NCI-H146 (cell line): ENCODE measurements at places on chromosomes 1 and 21.

DNA sequence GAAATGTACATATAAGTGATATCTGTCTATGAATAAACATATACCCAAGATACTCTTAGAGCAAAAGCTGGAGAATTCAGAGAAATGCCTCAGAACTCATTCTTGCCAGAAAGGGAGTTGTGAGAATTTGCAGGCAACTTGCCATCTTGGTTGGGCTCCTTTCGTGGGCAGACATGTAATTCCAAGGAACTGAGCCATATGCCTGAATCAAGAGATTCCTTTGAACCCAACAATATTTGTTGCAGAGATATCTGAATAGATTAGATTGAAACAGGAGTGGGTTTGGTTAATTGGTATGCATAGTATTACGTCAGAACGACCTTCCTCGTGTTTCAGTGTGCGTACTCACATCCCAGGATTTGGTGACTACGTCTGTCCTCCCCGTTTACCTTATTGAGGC lies 67.0 kb downstream of the TGFB2 start:
- no peak for DNase-seq

DNA sequence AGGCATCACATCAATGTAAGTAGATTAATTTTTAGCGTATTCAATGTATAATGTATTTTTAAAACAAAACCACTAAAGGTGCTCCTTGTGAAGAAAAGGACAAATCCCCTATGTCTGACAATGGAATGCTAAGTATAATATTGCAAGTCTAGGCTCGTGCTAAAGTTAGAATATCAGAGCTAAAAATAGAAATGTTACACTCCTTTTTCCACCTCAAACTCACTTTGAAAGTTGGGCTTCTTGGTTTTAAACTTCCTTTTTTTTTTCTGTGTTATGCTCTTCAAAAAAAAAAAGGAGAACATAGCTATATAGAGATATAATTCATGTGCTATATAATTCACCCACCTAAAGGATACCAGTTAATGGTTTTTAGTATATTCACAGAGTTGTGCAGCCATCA lies 3.6 kb upstream of the SERBP1 start:
- no peak for DNase-seq

DNA sequence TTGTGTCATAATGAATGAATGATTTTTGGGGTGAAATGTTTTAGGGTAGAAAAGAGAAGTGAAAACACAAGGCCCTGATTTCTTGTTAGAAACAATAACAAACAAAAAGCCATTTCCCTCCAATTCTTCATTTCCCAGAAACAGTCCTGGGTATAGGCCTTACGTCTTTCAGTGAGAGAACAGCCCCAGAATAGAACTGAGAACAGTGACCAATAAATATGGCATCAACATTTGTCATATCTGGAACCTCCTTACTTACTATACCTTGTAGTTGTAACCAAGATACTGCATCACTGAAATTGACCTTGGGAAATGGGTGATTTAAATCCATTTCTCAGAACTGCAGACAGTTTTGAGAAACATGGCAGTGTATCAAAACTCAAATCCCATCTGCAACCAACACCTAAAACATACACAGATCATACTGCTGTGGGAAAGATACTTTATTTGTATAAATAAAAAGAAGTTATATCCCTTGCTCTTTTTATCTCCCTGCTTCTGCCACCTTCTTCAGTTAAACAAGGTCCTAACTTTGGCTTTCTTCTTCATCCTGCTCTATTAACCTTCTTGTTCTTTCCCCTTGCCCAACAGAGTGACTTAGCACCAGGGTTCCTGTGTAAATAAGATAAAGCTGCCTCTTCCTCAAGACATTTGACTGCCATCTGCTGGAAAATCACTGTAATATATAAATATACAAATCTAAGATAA lies 19.5 kb downstream of the XKR8 start:
- DNase-seq: peak; percentile 32

- DNase-seq: peak; percentile 69
These were observed 39.6 kb downstream of the NUF2 start for GRCh38 chr1:163361123-163361934.

DNA sequence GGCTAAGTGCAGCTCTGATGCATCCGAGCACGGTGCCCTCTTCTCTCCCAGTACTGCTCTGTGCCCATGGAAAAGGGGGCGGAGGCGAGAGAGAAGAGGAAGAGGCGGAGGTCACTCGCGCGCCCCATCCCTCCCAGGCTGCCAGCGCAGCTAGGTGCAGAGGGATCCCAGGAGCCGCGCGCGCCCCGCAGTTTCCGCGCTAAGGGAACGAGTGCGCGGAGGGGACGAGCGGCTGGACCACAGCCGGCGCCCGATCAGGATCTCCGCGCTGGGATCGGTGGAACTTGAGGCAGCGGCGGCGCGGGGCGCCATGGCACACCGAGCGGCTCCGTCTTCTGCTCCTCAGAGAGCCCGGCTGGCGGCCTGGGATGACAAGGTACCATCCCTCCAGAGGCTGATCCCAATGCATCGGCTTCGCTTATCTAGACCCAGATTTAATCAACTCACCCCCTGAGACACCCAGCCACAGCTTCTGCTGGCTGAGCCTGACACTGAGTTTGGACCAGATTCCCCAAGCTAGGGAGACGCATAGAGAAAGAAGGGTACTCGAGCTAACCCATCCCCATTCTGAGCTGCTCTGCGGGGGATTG lies at the start of gene PTGFR:
Gene PTGFR, plus strand, starts transcription at position 114 of the 590 bp plus-strand sequence. CDS start 1,770 bp downstream, outside the sequence.
- no peak for DNase-seq

- no peak for DNase-seq
These were observed 62.4 kb downstream of the CD247 start for GRCh38 chr1:167455786-167456446.

GRCh38 chr1:234518876-234519275 lies 39.9 kb upstream of the TARBP1 start:
- DNase-seq: no peak

DNA sequence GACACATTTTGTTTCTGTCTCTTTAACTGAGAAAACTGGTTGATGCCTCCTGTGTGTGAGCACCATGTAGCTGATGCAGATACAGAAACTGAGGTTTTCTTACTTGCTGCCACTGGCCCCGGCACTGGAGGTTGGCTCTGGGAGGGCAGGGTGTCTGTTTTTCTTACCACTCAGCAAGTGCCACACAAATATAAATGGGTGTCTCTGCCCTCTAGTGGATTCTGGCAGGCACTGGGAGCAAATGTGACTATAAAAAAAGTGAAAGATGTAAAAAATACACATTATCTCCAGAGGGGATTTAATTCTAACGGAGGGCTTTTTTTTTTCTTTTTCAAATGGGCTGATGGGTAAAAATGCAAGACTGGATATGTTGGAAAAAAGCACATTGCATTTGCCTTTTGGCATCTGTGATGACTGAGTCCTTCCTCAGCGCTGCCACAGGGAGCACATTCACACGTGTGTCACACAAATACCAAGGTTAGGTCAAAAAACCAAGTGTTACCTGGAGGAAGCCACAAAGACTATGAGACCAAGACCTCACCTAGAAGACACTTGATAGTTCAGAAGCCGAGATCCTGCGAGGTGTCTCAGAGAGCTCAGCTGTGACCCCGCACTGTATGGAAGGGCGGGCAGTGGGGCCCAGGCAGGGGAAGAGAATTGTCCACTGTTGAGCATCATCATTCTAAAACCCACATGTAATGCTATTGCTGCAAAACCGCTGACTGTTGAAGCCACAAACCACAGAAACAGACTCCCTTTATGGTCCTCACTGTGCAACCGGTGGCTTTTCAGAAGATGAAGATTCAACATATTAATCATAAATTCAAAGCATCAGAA lies 18.9 kb downstream of the PGBD2 start:
- DNase-seq: peak; percentile 53

GRCh38 chr1:218357211-218357892 lies 12.2 kb downstream of the TGFB2 start:
- DNase-seq: no peak

- no peak for DNase-seq
These were observed 1.1 kb downstream of the HSF2BP start for GRCh38 chr21:43658088-43658741.

- DNase-seq: peak; percentile 96
These were observed 9.1 kb upstream of the CDK18 start for GRCh38 chr1:205495237-205495823.

DNA sequence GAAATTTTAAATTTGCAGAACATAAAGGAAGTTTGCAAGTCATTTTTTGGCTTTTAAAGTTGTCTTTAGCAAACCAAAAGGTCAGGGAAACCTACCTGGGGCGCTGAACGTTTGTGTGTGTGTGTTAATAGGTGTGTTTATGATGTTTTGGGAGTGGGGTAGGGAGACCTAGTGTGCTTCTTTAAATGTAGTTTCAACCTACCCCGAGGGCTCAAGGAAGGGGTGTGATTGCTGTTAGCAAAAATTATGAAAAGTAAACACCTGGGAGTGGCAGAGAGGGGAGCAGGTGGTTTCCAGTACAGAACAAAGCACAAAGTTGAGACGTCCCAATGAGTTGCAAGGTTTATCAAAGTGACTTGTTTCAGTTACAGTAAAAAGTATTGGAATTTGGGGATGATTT lies 58.7 kb upstream of the WDR26 start:
- DNase-seq: peak; percentile 62

- no peak for DNase-seq
These were observed 344.5 kb downstream of the SMYD3 start for GRCh38 chr1:246162560-246162959.

DNA sequence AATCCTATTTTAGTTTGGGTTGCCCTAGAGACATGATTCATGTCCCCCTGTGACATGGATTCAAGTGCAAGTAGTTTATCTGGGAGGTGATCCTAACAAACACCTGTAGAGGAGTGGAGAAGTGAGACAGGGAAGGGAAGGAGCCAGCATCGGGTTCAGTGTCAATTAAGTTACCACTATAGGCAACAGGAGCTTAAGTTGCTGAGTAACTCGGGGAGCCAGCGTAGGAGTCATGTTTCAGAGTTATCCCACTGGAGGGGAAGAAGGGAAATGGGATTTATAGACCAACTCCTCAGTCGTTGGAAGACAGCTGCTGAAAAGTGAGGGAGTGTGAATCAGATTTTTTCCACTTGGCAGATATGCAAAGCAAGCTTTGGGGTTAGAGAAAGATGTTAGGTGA lies 54.9 kb downstream of the SLC30A7 start:
- DNase-seq: no peak

GRCh38 chr1:116832932-116833578 lies 76.7 kb upstream of the PTGFRN start:
- no peak for DNase-seq

- DNase-seq: no peak
These were observed 77.4 kb downstream of the NDUFS5 start for GRCh38 chr1:39103328-39104157.

GRCh38 chr1:7497107-7497637 lies 273.9 kb upstream of the VAMP3 start:
- no peak for DNase-seq

- no peak for DNase-seq
These were observed 32.3 kb downstream of the CDCA8 start for GRCh38 chr1:37724575-37724974.

- DNase-seq: no peak
These were observed 1.5 kb upstream of the C2CD4D start for GRCh38 chr1:151841141-151841540.

DNA sequence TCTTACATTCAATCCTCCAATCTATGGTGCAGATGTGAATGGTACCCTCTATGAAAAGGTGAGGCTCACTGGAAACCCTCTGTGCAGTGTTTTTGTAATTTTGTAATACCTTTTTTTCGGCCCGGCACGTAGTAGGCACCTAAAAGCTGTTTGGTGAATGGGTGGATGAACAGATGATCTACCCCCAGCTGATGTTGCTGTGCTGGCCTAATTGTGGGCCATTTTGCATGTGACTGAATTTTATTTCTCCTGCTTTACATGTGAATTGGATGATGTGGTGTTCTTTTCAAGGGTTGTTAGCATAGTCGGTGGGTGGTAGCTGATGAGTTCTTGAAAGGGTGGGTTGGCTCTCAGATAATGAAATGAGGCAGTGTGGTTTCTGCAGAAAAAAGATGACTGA lies 10.4 kb downstream of the KDM4A start:
- no peak for DNase-seq

DNA sequence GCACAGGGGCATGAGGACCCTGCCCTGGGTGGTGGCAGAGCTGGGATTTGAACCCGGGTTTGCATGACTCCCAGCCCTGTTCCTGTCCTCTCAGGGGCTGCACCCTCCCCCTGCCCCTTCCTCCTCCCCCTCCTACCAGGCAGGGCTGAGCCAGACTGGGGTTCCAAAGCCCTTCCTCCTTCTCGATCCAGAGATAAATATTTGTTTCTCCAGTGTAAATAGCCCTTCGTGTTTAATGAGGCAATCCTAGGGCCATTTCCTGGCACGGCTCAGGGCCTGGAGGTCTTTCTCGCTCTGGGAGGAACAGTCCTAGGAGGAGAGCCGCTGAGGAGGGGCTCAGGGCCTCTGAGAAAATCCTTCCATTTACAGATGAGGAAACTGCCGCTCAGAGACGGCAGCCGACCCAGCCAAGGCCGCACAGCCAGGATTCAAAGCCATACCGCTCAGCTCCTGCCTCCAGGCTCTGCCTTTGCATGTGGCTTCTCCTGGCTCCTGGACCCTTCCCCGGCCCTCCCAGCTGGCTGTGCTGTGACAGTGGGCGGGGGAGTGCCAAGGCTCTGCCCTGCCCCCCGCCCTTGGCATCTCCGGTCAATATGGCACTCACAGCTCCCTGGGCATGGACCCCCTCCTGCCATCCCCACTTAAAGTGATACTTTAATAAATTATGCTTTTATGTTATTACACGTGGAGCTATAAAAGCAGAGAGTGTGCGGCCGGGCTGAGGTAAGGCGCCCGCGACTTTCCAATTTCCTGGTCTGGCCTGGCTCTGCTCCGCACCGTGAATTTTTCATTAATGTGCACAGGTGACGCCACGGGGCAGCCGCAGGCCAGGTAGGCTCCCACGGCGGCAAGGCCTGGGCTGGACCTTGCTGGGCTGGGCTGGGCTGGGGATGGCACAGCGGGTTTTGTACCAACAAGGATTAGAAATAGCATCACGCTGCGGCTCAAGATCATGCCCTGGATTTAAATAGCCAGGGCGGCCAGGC lies 114.7 kb upstream of the WNT4 start:
- peak; percentile 32 for DNase-seq

DNA sequence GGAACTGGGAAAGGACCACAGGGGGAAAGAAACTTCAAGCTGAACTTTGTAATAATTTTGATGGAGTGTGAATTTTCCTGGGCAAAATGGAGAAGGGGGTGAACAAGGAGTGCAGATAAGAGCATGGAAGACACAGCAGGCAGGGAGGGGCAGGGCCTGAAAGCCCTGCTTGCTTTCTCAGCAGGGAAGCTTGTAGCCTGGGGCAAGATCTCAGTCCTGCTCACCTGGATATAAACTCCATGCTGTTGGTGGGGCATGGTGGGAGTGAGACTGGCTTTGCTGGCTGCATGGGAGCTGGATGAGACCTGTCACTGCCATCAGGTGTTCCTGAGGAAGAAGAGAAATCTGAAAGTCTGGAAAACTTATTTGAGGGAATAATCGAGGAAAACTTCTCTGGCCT lies 58.7 kb upstream of the RC3H1 start:
- peak; percentile 93 for DNase-seq

DNA sequence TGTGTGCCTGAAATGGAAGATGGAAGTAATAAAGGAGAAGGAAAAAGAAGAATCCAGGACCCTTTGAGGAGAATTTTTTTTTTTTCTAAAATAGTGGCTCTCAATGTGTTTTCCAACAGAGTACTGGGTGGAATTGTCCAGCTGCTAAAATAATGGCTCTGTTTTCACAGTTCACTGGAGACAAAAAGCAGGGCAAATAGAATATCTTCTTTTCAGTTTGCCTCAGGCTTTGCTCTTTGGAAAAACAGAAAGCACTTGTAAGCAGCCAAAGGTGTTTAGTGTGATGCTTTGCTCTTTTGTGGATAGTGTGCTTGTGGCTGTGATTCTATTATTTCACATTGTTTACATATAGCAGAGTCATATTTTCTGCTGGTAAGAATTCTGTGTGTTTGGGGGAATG lies 77.4 kb upstream of the MROH9 start:
- DNase-seq: no peak

- DNase-seq: no peak
These were observed 1011.1 kb downstream of the PLA2G4A start for GRCh38 chr1:187839873-187840272.

- no peak for DNase-seq
These were observed 62.4 kb downstream of the DIRAS3 start for GRCh38 chr1:67988066-67988465.
